ENCODE measurements at places on chromosomes 6 and 20. TPM values are rescaled to one million over a fixed set of nuclear protein-coding genes. Genes with fewer than 3 reads are reported as not detected.

GRCh38 chr6:170265655-170266054 lies 25.2 kb downstream of the DLL1 start:
- DNase-seq: no peak

DNA sequence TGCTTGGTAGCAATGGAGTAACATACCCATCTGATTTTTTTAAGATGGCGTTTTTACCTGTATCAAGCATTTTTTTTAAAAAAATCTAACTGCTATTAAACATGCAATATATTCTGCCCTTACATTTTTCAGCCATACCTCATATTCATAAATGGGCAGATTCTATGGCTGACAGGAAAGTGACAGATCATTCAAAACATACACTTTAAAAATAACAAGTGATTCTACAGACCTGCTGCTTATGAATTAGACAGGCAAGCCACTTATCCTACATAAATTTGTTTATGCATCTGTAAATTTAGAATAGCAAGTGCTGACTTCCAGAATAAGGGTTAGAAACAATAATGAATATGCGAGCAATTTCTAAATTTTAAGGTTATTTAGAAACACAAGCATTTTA lies 82.7 kb downstream of the TBXT start:
- DNase-seq: no peak

The BIRC7 gene
- total RNA-seq: not detected

The BANF2 gene
- not detected for total RNA-seq

DNA sequence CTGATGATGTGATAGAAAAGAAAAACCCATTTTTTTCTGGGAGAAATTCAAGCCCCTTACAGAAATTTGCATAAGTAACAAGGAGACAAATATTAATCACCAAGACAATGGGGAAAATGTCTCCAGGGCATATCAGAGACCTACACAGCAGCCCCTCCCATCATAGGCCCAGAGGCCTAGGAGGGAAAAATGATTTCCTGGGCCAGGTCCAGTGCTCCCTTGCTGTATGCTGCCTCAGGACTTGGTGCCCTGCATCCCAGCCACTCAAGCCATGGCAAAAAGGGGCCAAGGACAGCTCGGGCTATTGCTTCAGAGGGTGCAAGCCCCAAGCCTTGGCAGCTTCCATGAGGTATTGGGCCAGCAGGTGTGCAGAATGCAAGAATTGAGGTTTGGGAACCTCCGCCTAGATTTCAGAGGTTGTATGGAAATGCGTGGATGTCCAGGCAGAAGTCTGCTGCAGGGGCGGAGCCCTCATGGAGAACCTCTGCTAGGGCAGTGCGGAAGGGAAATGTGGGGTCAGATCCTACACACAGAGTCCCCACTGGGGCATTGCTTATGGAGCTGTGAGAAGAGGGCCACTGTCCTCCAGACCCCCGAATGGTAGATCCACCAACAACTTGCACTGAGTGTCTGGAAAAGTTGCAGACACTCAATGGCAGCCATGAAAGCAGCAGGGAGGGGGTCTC lies 7.6 kb upstream of the DBNDD2 start:
- DNase-seq: no peak

GRCh38 chr6:158645064-158646022 lies 800 bp upstream of the DYNLT1 start:
- DNase-seq: no peak

- no peak for DNase-seq
Measured at GRCh38 chr20:49245921-49246740, 26.9 kb downstream of the DDX27 start.

DNA sequence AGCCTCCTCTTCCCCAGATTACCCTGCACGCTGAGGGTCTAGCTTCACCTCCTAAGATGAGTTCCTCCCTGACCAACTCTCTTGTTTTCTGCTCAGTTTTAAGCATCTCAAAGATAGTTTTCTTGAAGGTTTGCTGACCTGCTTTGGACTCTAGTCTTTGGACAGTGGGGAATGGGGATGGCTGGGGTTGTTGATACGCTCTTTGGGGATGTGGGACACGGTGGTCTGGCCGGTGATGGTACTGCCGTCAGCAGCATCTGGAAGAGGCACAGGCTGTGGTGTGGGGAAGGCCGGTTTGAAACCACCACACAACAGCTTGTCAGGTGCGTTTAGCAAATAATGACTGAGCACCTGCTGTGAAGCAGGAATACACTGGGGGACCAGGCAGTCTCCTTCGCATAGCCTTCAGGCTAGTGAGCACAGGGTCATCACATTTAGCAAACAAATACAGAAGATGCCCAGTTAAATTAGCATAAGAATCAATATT lies 94.1 kb downstream of the TMEM242 start:
- no peak for DNase-seq

- no peak for DNase-seq
Measured at GRCh38 chr20:52941808-52942207, 30.4 kb upstream of the TSHZ2 start.

DNA sequence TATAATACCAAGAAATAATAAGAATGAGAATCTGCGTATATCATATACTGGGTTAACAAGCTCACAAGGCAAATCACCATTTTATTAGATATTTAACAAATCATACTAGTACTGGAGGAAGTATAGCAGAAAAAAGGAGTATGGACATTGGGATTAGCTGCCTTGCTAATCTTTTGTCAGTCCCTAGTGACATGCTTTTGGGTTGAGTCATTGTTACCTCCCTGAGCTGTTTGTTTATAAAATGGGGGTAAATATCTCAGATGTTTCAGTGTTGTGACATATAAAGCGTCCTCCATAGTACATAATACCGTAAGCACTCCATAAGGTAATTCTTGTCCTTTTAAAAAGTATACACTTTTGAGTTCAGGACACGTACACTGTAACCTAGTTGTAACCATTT lies 107.0 kb downstream of the ESR1 start:
- no peak for DNase-seq

DNA sequence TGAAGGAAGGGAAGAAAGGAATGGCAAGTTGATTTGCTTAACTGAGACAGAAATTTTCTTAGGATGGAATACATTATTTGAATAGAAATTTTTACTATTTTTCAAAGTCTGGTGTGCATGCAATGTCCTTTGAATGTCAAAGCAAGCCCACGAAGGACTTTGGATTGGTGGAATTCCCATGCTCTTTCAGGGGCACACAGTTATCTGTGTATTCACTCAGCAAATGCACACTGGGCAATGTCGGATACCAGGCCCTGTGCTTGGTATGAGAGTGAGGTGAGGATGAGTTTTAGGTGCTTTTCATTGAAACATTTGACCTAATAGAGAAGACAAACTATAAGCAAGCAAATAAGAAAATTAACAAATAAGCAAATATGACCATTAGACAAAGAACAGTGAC lies 73.3 kb downstream of the SYCP2L start:
- DNase-seq: no peak

GRCh38 chr6:130259140-130259539 lies 36.4 kb upstream of the SAMD3 start:
- no peak for DNase-seq

DNA sequence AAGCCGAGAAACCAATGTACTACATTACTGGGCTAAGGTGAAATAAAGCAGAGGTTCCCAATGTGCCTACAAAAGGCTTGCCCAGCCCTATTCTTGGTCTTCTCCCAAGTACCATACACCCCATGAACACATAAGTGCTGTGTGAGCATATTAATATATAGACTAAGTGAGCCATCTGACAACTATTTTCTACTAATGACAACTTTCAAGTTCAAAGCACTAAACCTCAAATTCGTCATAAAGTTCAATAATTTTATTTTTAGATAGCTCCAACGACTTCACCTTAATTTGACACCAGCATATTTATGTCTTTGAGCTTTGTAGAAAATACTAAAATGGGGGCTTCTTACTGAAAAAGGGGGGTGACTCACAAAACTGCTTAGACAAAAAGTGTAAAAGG lies 6.7 kb downstream of the DTNBP1 start:
- no peak for DNase-seq

DNA sequence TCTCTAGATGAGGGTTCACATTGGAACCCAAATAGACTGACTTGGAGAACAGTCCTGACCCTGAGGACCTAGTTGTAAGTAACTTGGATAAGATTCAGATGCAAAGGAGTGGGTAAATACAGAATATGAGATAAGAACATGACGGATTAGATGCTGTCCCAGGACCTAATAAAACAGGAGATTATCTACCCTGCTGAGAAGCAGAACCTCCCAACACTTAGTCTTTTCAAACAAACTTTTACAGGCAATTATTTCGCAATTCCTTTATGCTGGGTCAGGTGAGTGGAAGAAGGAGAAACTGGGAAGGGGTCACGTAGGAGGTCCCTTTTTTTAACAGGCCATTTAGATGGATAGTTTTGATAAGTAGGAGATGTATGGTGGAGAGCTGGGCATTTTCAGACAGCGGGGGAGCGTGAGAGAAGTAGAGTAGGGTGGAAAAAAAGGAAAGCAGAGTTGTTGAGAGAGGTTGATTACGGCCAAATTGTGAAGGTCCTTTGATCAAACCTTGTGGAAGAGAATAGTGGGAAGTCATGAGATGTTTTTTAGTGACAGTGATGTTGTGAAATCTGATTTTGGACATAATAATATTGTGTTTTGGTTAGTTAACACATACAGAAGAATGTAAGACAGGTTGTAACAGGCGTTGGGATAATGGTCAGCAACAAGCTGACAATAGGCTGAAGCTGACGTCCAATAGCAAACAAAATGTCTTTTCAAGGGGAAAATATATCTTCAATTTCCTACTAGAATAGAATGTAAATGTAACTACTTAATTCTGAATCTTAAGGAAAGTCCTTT lies 32.8 kb downstream of the FAM83B start:
- no peak for DNase-seq

GRCh38 chr6:26311012-26311384 lies 54.0 kb upstream of the BTN3A2 start:
- no peak for DNase-seq

DNA sequence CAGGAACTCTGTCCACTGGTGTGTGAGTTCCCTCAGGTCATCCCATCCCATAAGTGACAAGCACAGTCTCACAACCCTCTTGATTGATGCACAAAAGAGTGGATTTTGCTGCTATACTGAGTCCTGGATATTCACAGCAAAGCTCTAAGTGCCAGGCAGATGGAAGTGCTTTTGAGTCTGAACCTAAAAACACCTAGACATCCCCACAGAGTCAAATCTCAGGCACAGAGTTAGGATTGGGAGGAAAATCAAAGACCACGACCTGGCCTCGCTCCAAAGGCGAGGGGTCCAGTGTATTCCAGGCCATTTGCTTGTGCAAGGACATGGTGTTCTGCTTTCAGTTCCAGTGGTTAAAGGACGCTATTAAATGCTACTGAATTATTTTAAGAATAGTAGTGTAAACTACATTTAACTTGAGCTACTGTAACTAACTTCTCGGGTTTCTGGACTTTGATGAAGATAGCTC lies 56.8 kb downstream of the RREB1 start:
- no peak for DNase-seq

DNA sequence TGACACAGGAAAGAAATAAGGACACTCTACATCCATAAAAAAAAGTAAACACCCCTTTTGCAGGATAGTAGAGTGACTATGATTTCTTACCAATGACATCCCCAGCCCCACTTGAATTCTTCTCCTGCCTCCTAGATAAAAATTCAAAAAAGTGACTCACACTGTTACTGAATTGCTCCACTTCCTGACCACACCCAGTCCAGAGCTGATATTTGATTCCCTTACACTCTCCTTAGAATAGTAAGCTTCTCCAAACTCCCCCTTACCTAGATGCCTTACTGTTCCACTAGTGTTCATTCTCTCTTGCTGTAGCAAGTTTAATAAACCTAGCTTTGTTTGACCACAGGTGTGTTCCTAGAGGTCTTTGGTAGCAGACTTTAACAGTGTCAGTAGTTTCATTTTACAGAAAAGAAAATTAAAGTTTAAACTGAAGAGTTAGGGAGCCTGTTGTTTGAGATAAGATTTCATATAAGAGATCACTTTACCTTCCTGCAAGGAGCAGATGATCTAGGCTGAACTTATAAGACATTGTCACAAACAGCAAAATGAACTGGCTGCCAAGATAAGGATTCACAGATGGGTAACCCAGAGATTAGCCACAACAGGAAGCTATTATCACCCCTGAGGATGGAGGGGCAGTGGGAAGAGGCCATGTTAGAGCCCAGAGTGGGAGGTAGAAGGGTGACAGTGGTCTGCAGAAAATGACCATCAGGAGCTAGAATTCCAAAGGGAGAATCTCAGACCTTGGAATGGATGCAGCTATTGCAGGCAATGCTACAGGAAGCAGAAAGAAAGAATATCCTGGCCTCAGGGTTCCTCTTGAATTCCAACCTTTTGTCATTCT lies 28.4 kb upstream of the BTN3A2 start:
- DNase-seq: no peak

- no peak for DNase-seq
Measured at GRCh38 chr6:114343782-114344144, 940 bp upstream of the HS3ST5 start.

The NKX2-2 gene
- not detected for total RNA-seq

GRCh38 chr6:143233554-143234285 lies 173.0 kb downstream of the AIG1 start:
- no peak for DNase-seq

DNA sequence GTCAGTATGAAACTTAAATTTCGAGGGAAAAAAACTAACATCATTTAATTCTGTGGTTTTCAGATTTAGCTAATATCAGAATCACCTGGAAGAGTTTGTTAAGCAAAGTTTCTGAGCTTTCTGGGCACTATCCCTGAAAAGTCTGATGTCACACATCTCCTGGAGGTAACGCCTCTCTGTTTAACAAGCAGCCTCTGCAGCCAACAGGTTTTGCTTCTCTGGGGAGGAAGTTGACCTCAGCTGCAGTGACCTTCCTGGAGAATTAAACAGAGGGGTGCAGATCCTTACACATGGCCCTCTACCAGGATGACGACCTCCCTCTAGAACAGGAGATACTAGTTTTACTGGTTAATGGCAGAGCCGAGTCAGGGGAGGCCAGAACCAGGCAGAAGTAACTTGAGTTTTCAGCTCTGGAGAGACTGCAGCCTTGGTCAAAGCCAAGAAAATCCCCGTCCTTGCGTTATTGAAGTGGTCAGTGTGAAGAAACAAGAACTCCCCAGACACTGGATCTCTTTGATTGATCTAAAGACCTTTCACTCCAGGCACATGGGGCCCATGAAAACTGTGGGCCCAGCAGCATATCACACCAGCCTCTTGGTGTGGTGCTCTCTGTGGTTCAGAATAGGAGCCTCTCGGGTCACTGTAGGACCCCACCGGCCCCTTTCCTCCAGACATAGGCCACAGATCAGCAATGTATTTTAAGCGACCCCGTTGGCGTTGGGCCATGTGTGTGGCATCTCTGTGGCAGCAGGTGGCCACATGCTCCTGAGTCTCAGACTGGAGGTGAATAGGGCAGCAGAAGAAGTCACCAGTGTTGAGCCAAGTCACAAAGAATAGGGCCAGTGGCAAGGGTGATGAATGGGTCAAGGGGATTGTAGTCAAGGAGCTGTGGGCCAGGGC lies 33.4 kb upstream of the CCR6 start:
- DNase-seq: no peak

The NHLRC1 gene
- total RNA-seq: 0.94 TPM

The LCA5 gene
- total RNA-seq: 7.6 TPM

- DNase-seq: peak; percentile 73
Measured at GRCh38 chr20:24379484-24379927, 89.9 kb upstream of the SYNDIG1 start.

GRCh38 chr6:80566361-80566760 lies 459.9 kb downstream of the BCKDHB start:
- DNase-seq: no peak
